ENCODE measurements at places on chromosomes 7 and 10.
A peak's percentile ranks its signal among the peaks of the same experiment; 100 is the strongest.

- peak; percentile 43 for DNase-seq
Observed at GRCh38 chr7:133703547-133703946, 423.6 kb upstream of the LRGUK start.

- no peak for DNase-seq
Observed at GRCh38 chr10:101658975-101659374, 36.0 kb downstream of the FBXW4 start.

- DNase-seq = no peak
Observed at GRCh38 chr7:67773081-67773480, 776.4 kb downstream of the TYW1 start.

- no peak for DNase-seq
Observed at GRCh38 chr7:73354821-73355220, 26.9 kb downstream of the FKBP6 start.

DNA sequence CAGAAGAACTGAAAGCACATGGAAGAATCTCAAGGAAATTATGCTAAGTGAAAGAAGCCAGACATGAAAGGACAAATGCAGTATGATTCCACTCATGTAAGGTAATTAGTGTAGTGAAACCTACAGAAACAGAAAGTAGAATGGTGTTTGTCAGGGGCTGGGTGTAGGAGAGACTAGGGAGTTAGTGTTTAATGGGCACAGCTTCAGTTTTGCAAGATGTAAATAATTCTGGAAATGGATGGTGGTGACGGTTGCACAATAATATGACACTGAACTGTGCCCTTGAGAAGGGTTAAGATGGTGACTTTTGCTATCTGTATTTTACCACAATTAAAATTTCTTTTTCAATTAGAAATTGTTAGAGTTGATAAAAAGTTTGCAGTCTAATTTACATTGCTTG is 157.3 kb upstream of the ADCY1 start:
- no peak for DNase-seq

GRCh38 chr10:50552771-50553535 is 70.8 kb downstream of the SGMS1 start:
- DNase-seq = no peak

DNA sequence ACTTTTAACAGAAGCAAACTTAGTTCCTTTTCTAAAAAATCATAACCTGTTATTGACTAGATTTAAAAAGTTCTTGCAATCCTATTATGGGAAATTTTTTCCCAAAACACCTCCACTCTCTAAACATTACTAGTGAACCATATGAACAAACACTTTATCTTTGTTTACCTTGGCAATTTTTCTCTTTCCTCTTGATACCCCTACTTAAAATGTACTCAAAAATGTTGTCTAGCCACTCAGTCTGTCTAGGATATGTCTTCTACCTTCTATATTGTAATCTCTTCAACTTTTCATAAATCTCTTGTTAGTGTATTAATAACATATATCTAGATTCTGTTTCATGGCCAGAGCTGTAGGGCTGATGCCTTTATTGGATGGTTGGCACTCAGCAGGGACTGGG is 630.0 kb upstream of the GRM3 start:
- DNase-seq = no peak

DNA sequence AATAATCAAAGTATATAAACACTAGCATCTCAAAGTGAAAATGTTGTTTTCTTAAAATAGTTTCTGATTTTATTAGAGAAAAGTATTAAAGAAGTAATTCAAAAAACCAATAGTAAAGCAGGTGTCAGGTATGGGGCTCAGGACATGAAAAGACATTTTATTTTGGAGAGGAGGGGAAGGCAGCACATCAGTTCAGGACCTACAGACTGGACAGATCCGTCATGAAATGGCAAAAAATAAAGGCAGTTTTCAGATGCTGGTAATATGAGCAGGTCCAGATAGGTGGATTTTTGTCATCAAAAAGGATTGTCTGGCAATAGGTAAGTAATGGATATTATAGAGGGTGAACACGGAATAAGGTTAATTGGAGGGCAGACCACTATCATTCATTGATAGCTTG is 49.0 kb downstream of the GRM3 start:
- DNase-seq = no peak

- DNase-seq = no peak
Observed at GRCh38 chr7:143884241-143884968, 17.6 kb downstream of the TCAF1 start.

- no peak for DNase-seq
Observed at GRCh38 chr10:48536916-48537890, 67.7 kb downstream of the ARHGAP22 start.

- DNase-seq = no peak
Observed at GRCh38 chr7:134298902-134299683, 17.6 kb downstream of the SLC35B4 start.

- no peak for DNase-seq
Observed at GRCh38 chr7:7329326-7329725, 147.0 kb downstream of the C1GALT1 start.

DNA sequence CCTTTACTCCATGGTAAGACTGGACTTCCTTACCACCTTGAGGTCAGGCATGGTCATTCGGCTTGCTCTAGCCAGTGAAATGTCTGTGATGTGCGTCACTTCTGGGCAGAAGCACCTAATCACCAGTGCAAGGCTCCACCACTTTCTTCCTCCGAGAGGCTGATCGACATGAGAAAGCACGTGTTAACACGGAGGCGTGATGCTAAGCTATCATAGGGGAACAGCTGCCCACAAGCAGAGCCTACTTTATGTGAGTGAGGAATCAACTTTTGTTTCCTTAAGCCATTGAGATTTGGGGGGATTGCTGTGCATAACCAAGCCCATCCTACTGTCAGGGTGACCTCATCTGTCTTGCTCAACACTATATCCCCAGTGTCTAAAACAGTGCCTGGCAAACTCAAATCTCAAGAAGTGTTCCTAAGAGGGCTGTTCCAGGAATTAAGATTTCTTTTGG is 23.1 kb upstream of the SAR1A start:
- DNase-seq = no peak

DNA sequence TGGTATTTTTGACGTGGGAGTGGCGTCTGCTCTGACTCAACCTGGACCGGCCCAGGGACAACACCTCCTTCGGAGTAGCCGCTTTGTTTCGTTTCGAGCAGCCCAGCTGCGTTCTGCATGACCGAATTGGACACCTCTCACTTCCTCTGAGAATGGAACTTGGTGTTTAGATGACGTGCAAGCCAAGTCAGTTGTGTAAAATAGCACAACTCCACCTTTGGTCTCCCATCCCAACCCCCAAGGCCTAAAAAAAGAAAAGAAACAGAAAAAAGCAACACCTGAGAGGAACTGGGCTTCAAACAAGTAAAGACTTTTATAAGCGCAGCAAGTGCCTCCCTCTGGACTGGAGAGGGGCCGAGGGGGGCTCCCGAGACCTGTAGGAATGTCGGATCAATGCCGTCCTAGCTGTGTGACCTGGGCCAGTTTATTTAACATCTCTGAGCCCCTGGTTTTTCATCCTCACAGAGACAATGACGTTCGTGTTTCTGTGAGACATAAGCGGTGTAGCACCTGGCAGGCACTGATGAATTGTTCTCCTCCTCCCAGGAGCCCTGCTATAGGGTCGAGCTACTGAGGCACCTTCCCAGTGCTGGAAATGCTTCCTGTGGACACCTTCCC is 52.0 kb upstream of the SMNDC1 start:
- DNase-seq = no peak

DNA sequence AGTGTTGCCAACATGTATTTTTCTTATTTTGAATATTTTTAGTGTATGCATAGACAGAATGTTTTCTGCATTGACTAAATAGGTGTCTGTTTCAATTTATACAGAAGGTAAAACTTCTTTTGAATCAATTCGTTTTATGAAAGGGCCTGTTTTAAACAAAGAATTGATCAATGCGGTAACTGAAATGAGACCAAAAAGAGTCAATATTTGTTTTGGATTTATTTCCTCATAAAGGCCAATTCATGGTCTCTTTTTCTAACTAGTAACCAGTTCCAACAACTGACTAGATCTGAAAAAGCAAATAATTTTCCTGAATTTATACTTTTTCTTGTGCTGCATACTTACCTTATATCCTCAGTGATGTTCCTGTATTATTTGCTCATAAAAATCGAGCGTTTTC is 320.5 kb downstream of the DGKB start:
- no peak for DNase-seq

DNA sequence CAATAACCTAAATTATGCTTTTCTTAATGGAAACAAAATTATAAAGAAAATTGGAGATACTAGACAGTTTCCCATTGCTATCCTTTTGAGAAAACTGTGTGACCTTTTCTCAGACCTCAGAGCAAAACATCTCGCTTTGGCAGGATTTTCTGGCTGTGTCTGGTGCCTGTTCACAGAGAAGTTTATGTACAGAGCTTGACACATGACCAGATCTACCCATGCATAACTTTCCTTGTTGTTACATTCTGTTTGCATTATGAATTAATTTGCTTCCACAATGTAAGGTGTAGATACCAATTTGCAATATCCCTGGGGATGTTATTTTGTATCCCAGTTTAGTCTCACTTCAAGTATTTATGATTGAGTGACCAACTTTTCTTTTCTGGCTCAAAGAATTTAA is 565.0 kb downstream of the XPNPEP1 start:
- no peak for DNase-seq

GRCh38 chr7:152462995-152463708 is 27.3 kb upstream of the KMT2C start:
- DNase-seq = no peak

DNA sequence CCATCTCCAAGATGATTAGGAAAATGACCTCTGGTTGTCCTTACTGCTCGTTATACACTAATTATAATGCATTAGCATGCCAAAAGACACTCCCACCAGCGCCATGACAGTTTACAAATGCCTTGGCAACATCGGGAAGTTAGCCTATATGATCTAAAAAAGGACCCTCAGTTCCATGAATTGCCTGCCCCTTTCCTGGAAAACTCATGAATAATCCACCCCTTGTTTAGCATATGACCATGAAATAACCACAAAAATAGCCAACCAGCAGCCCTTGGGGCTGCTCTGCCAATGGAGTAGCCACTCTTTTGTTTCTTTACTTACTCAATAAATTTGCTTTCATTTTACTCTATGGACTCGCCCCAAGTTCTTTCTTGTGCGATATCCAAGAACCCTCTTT is 41.6 kb upstream of the KCNMA1 start:
- DNase-seq = no peak

DNA sequence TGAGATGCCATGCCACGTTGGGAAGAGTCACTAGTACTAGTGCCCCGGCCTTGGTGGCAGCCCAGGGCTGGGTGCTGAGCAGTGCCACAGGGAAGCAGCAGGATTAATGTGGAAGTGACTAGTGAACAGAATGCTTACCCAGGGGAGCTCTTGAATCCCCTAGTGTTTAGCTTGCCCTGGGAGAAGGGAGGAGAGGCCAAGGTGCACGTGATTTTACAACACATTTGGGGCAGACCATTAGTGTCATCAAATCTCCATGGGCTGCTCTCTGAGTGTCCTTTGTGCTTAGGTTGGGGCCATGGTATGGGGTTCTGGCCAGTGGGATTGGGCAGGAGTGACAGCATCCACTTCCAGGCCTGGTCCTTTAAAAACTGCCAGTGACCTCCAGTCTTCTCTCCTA is 37.5 kb downstream of the ARHGAP22 start:
- DNase-seq = no peak

DNA sequence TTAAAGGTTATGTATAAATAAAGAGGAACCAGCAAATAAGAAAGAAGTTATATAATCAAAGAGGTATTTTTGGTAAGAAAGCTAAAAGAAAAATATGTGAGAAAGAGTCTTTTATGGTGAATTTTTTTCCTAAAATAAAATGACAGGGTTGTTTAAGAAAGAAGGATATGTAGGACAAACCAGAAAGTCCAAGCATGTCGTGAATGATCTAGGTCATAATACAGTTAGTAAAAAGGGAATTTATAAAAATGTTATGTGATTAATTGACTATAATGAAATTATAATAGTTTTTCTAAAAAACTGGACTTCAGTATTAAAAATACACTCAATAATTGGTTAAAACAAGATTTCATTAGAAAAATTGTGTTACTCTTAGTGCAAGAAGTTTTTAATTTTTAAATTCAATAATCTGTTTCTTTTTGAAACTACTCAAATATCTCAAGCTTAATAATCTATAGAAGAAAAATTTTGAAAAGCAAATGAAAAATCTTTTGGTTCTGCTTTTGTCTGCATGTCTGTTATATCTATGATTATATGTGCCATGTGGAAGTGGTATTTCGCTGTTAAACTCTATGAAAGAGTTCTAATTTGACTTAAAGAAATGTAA is 23.3 kb downstream of the AVL9 start:
- no peak for DNase-seq

GRCh38 chr7:98617051-98617959 is at the start of gene NPTX2:
TSS of gene NPTX2 (plus strand) at chr7:98617285. CDS start at chr7:98617462, 177 bp downstream.
- DNase-seq = no peak

GRCh38 chr7:2639181-2639681 is 7.4 kb downstream of the TTYH3 start:
- DNase-seq = no peak

GRCh38 chr10:89367529-89367928 is 10.3 kb upstream of the IFIT1B start:
- DNase-seq = no peak

GRCh38 chr10:103819493-103819892 is 35.9 kb downstream of the SH3PXD2A start:
- DNase-seq = no peak

DNA sequence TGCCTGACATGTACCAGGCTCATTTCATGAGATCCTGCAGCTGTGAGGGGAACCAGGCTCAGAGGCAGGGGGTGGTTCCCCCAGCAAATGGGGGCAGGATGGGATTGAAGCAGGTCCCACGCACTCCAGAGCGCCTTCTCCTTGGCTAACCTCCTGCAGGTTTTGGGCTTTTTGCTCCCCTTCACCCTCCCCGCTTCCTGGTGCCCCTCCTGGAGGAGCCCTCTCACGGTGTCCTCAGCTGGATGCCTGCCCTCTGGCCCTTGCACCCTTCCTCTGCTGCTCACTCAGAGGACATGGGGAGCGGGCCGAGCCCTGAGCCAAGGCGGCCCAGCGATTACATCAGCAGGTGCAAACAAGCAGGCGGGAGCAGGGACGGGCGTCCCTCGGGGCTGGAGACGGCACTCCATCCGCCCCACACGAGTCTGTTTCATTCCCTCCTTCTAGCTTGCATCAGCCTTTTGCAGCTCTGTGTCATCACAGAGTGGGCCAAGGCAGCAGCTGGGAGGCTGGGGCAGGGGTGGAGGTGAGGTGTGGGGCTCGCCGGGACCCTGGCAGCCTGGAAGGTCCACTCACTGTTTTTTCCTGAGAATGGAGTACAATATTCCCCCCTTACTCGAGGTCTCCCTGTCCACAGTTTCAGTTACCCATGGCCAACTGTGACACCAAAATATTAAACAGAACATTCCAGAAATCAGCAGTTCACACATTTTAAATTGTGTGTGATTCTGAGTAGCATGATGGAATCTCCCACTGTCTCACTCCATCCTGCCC is 52.7 kb upstream of the SLC29A3 start:
- peak; percentile 79 for DNase-seq

GRCh38 chr7:18770154-18770811 is 274.7 kb downstream of the HDAC9 start:
- peak; percentile 68 for DNase-seq

DNA sequence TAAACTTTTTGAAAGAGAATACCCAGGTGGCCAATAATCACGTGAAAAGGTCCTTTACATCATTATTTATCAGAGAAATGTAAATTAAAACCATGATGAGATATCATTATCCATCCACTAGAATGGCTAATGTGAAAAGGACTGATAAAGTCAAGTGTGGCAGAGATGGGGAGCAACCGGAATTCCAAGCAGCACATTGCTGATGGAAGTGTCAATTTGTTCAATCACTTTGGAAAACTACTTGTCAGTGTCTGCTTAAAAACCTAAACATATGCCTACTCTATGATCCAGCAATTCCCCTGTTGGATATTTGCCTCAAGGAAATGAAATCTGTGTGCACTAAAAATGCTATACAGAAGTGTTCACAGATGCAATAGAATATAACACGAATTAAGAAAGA is 465.6 kb downstream of the PLXNA4 start:
- no peak for DNase-seq

GRCh38 chr7:99605527-99605926 is 7.5 kb downstream of the TMEM225B start:
- no peak for DNase-seq

Data from AG09309 (cell line).